C1 segment of cervical spinal cord (tissue), 14 donors: ENCODE measurements at places on chromosomes 3 and 15.

- DNase-seq, result no peak
Observed at GRCh38 chr3:128560768-128561167, 67.8 kb upstream of the GATA2 start.

GRCh38 chr3:77079988-77080610, 40.2 kb downstream of the ROBO2 start:
- DNase-seq, result no peak

DNA sequence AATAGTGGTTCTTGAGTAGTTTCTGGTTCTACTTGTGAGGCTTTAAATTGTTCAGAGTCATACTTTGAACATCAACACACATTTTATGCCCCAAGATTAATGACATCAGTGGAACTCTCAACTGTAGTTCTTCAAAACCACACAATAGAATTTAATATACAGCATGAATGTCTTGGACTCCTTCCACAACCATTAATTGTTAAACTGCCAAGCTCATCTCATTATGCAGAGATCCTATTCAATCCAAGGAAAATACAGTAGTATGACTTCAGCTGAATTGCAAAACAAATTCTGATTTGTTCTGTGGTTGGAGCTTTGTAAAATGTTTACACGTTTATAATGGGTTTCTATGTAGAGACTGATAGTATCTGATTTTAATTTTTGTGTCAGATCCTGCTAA, 199.2 kb upstream of the SLC2A2 start:
- no peak for DNase-seq

- no peak for DNase-seq
Observed at GRCh38 chr15:39445931-39446330, 134.9 kb upstream of the THBS1 start.

DNA sequence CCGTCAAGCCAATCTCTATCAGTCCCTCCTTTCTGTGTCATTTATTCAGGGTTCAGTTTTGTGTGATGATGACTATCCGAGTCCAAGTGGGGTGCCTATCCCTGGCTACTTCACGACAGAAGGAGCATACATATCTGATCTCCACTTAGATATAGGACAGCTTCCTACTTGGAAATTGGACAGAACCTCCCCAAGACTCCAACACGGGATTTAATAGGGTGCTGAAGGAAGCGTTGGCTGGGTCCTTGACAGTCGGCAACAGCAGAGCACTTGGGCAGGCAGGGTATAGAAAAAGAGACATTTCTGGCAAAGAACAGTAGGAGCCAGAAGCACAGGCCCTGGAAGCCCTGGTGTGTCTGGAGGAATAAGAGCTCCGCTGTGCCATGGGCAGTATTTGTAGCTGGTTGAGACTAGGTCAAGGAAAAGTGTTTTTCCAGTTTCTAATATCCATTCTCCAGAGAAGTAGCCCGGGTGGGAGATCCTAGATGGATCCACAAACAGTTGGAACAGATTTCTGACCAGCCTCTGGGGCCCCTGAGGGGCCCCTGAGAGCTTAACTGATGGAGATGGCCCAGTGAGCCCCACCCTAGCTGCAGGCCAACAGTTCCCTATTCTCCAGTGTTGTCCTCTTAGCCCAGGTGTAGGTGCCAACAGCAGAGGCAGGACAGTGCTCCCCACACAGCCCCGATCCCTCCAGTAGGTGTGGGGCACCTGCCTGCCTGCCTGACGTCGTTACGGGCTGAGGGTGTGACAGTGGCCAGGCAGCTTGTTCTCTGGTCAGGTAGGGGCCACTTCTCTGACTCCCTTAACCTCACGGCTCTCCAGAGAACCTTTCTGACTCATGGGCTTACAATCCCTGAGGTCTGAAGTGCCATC, 130.8 kb downstream of the CHCHD6 start:
- DNase-seq, result no peak

- DNase-seq, result no peak
Observed at GRCh38 chr3:61571516-61572336, 10.4 kb downstream of the PTPRG start.

DNA sequence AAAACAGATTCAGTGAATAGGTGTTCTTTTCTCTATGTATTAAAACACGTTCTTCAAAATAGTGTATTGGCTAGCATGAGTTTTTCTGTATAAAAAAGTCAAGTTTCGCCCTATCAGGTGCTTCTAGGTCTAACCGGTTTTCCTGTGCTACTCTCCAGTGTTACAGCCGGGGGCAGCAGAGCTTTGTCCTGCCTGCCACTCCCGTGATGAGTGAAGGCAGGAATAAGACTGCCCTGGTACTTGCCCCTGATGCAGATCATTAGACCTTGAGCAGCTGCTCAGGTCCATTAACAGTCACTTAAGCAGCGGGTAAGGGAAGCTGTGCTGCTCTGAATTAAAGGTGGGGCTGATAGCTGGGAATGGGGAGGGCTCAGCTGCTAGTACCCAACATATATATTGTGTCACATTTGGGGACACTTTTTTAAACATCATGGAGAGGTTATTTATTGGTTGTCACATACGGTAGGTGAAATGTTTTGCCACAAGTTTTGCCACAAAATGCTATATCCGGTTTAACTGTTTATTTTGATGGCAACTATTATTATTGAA, 1.3 kb upstream of the UNC13C start:
- DNase-seq, result peak; percentile 10

DNA sequence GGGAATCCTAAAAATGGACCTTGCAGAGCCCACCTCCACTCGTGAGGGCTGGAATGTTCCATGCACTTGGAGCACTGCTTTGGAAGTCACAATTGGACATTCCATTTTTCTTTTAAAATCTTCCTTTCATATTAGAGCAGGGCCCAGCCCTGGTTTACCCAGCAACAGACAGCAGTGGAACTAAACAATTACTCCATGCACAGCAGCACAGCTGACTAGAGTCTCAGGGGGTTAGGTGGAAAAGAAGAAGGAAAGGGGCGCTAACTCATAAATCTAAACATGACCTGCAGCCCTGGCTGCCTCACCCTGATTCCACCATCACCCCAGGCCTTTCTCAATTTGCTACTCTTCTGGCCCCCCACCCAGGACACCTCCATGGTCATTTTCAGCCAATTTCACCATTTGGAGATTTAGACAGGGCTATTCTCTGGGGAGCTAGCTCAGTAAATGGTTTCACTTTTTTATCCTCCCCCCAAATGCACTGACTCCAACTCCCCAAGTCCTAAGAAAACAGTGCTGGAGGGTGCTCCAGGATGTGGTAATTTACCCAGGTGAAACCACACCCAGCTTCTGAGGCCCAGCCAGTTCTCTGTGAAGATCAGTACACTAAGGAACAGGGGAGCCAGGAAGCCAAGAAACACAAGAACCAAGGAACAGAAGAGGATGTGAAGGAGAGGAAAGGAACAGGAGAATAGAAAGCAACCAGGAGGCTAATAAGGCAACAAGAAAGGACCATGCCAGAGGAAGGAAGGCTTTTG, 1.6 kb upstream of the LRRC31 start:
- no peak for DNase-seq

GRCh38 chr3:134992180-134992579, 197.1 kb downstream of the EPHB1 start:
- DNase-seq, result no peak

GRCh38 chr3:37308247-37308646, 133.9 kb upstream of the LRRFIP2 start:
- DNase-seq, result no peak

GRCh38 chr3:37559461-37559860, 302.2 kb upstream of the CTDSPL start:
- DNase-seq, result no peak

DNA sequence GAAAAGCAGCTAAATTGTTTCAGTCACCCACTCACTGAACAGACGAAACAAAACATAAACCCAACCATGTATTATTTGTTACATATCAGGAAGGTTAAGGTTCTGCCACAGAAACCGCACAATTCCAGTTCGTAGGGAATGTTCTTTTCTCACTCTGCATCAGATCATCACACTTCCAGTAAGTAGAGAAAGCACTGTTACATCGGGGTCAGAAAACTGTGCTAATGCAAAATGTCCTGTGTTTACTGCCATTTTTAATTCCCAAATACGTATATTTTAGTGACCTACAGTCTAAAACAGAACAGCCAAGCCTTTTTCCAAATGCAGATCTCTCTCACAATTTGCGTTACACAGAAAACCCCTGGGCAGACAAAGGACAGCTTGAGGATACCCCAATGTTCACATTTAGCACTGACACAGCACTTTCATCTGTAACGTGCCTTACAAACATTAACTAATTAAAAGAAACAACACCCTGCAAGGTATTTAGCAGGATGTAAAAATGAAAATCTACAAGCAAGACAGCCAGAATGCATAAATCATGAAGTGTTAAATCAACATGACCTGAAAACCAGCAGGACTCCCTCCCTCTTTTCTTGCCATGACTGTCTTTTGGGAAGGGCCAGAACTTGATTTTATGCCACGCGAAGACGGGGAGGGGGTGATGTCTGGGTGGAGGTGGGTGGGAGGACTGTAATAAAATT, 34.8 kb upstream of the SKIL start:
- DNase-seq, result no peak

DNA sequence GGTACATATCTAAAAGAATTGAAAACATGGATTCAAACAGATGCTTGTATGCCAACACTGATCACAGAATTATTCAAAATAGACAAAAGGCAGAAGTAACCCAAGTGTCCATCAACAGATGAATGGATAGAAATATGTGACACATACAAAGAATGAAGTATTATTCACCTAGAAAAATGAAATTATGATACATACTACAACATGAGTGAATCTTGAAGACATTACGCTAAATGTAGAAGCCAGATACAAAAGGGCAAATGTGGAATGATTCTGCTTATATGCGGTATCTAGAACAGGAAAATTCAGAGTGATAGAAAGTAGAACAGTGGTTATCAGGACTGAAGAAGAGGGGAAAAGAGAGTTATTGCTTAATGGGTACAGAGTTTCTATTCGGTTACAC, 26.2 kb upstream of the SLC12A8 start:
- no peak for DNase-seq

GRCh38 chr15:36907295-36907694, 193.1 kb downstream of the MEIS2 start:
- no peak for DNase-seq
